Endothelial cell of umbilical vein (primary cell): ENCODE measurements at places on chromosomes 5 and 9.

- DNase-seq = no peak
Measured at GRCh38 chr9:14522627-14523379, 170.4 kb downstream of the ZDHHC21 start.

- DNase-seq = no peak
Measured at GRCh38 chr9:9792144-9792857, 820.5 kb downstream of the PTPRD start.

DNA sequence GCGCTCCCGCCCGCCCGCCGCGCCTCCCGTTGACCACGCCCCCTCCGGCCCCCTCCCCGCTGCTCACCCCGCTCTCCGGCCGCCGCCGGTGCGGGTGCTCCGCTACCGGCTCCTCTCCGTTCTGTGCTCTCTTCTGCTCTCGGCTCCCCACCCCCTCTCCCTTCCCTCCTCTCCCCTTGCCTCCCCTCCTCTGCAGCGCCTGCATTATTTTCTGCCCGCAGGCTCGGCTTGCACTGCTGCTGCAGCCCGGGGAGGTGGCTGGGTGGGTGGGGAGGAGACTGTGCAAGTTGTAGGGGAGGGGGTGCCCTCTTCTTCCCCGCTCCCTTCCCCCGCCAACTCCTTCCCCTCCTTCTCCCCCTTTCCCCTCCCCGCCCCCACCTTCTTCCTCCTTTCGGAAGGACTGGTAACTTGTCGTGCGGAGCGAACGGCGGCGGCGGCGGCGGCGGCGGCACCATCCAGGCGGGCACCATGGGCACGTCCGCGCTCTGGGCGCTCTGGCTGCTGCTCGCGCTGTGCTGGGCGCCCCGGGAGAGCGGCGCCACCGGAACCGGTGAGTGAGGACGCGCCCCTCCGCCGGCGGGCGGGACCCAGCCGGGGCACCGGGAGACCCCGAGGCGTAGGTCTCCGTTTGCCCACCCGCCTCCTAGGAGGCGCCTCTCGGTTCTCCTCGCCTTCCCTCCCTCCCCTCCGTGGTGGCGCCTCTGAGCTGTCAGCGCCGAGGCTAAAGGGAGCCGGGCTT lies at the start of gene VLDLR:
Gene VLDLR (plus strand): TSS at position 66 of the 739 bp plus-strand sequence. CDS start 403 bp downstream, at position 469.
- peak; percentile 24 for DNase-seq

DNA sequence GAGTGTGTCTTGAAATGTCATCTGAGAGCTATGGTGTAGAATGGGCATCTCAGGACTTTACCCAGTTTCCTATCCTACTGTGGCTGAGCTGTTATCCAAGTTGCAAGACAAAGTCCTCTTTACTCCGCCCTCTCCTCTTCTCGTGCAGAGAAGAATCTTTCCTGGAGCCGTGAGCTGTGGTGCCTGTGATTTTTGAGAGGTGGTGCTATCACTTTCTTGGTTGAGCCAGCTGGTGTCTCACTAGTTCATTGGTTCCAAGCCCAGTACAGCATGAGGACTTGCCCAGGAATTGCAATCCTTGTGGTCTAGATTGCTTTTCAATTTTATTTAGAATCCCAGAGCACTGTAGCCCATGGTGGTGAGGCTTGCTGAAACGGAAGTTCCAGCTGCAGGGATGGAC lies 2300.3 kb downstream of the MAT2B start:
- DNase-seq = no peak

DNA sequence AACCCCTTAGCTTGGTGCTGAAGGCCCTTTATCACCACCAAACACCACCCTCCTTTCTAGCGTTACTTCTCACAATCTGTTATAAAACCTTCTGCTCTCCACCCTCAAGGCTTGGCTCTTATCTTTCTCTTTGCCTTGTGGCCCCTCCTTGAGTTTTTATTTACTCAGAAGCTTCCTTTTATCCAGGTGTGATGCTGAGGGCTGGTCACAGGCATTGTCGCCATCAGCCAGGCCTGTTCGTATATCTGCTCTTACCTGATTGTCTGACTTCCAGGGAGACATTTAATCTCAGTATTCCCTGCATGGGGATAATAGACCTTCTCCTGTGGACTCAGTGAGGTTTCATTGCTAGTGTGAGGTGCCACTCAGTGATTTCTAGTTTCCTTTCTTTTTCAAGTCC lies 34.2 kb downstream of the MEGF10 start:
- no peak for DNase-seq

DNA sequence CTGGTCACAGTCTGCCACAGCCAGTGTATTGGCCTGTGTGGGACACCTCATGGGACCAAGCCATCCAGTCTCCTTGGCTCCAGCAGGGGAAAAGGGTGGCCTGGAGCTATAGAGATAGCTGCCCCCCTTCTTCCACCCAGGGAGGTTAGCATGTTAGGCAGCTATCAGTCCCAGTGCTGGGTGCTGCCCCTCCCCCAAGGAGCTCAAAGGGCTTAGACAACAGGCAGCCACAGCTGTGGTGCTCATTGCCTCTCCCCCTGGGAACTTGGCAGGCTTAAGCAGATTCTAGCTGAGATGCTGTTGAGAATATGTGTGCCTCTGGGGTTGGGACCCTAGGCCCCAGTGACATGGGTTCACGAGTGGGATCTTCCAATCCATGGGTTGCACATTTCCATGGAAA lies 226.0 kb upstream of the PTGER4 start:
- no peak for DNase-seq

- no peak for DNase-seq
Measured at GRCh38 chr9:136792321-136793085, 1.4 kb downstream of the TMEM141 start.
